ENCODE measurements at places on chromosomes 5 and 9.

- no peak for DNase-seq
These were observed 56.9 kb downstream of the PDE6A start for GRCh38 chr5:149887622-149888183.

DNA sequence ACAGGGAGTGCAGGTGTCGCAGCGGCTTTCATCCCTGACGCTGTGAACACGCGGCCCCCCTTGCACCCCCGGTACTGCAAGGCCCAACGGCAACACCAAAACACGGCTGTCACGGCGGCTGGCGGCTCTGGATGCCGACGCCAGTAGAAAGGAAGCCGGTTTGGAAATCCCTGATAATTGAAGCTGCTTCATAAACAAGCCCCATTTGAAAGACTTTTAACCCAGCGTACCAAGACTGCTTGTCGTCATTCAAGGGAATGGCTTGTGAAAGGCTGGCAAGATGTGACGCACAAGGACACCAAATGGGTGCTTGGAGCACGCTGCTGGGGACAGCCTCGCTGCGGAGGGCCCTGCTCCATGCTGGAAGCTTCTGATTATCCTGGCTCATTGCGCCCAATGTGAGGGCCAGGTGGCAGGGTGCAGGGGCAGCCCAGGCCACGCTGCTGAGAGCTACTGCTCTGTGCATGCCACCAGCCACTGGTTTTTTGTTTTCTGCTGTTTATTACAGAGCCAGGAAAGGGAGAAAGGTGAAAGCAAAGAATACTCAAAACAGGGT is 63.1 kb downstream of the GTF3C4 start:
- no peak for DNase-seq

DNA sequence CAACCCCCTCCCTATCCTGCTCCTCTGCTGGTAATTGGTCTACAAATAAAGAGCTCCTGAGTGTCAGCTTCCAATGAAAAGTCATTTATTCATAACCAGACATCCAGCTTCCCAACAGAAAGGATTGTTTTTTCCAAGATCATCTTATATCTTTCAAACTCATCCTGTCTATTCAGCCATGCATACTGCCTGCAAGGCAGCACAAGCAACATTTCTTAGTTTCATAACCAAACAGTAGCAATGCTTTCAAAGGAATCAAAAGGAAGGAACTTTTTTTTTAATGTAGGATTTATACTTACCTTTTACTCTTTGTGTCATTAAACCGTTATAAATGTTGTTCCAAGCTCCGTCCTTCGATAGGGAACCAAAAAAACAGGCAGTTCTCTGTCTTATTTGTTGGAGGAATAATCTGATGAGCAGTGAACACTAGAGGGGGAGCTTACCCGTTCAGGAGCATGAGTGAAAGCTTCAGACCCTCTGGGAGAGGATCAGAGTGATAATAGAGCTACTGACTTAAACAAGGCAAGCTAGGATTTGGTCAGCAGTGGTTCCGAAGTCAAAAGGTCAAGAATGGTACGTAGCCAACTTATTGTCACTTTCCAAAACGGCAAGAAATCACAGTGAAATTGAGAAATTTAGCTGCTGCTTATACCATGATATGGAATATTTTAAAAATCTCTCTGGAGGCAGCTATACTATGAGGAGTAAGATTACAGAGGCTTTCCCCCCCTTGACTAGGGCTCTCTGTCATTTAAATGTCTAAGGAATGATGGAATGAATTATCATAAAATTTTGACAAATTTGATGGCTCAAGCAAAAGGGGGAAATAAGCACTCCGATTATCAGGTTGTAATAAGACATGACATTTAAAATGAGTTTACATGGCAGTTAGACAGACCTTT is 892.9 kb downstream of the NR2F1-AS1 start:
- no peak for DNase-seq

DNA sequence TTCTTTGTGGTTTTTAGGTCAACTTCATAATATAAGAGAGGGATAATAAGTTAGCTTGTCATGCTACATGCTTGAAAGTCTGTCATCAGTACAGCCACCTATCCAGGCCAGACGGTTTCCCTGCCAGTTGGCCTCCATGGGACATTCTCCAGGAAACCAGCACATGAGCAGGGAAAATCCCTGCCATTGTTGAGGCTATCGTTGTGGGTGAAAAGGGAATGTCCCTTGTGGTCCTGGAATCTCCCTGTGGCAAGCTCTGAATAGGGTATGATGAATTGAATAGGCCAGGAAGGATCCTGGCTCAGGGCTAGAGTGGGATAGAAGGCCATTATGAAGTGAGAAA is 12.3 kb downstream of the F2RL1 start:
- no peak for DNase-seq

DNA sequence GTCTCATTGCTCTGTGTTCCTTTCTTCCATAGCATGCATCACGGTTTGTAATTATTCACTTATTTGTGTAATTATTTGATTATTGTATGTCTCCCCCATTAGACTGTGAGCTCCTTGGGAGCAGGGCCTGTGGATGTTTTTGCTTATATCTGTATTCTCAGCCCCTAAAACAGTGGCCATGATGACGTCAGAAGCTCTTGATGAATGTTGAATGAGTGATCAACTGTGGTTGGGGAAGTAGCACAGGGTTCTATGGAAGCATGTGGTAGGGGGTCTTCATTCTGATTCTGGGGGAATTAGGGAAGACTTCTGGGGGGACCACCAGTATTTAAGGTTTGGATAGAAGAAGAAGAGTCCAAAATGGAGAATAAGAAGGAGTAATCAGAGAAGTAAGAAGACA is 6.0 kb downstream of the DNAI1 start:
- no peak for DNase-seq

- no peak for DNase-seq
These were observed 20.2 kb downstream of the ALDH1A1 start for GRCh38 chr9:72932619-72933018.
